Activated CD8-positive, alpha-beta T cell treated with anti-CD3 and anti-CD28 coated beads for 36 hours (primary cell): ENCODE measurements at places on chromosomes 4 and X. TPM values are rescaled to one million over a fixed set of nuclear protein-coding genes. Genes with fewer than 3 reads are reported as not detected.

GRCh38 chrX:24173115-24173847 lies 23.8 kb downstream of the ZFX start:
- no peak for DNase-seq

GRCh38 chr4:65014078-65014477 lies 604.8 kb upstream of the TECRL start:
- no peak for DNase-seq

GRCh38 chr4:93031431-93032098 lies 727.8 kb downstream of the GRID2 start:
- DNase-seq, result no peak

DNA sequence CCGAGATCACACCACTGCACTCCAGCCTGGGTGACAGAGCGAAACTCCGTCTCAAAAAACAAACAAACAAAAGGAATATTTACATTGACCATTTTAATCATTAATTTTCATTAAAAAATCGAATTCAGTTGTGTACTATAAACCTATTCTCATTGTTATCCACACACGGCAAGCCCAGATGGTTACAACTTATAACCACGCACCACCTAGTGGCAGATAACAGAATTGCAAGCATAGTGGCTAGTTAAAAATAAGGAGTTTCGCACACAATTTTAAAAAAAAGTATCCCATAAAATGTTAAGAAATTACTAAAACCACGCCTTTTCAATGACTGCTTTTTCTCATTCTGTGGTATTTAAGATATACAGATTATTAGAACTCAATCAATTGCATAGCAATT lies 25.4 kb downstream of the MBNL3 start:
- DNase-seq, result peak; percentile 48

DNA sequence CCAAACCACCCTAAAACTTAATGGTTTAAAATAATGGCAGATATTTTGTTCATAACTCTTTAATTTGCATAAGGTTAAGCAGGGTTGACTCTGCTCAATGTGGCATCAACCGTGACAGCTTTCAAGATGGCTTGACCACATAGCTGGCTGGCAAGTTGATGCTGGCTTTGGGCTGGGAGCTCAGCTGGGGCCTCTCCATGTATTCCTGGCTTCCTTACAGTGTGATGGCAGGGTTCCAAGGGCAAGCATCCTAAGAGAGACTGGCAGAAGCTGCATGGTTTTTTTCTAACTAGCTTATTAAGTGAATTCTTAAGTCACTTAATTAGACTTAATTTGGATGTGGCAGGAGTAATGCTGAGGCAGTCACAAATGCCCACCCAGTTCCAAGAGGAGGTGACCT lies 4.5 kb downstream of the RP2 start:
- DNase-seq, result no peak

DNA sequence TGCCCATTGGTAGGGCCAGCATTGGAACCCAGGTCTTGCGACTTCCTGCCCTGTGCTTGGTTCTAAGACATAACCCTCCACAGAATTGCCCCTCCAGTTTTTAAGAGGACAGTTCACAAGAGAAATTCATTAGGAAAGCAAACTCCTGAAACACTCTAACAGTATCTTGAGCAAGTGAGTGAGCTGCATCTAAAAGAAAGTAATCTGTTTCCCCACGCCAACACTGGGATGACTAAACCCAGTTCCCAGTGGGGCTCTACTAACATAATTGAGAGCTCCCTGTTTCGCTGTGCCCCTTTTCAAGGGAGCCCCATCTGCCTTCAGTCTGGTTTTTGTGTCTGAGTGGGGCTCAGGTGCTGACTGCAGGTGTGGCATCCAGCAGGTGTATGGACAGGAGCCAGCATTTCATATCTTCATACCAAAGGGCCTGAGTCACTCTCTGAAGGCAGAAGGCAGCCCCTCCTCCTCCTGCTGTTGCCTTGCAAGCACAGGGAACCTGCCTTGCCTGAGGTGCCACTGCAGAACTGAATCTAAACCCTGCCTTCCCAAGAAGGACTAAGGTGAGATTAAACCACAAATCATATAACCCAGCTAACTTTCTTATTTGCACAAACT lies 8.0 kb downstream of the AMOT start:
- DNase-seq, result no peak

- peak; percentile 50 for DNase-seq
These were observed 2.7 kb upstream of the XKRX start for GRCh38 chrX:100931218-100931924.

DNA sequence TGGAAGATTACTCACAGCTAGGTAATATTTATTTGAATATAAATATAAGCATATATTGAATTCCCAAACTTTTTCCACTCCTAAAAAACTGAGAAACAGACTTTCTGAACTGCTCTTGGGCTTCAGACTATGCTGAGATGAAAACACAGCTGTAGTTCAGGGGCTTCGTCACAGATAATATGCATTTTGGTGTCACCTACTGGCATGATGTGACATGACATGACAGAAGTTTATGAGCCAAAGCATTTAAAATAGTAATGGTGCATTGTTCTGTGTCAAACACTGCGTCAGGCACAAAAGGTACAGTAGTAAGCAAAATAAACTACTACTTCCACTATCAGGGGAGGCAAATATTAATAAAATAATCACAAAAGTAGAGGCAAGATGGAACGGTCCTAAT lies 171.3 kb downstream of the BTC start:
- DNase-seq, result peak; percentile 33

The GYPA gene
- total RNA-seq, result not detected

The MID1 gene
- total RNA-seq, result 0.61 TPM

The UGT2B11 gene
- total RNA-seq, result not detected

The GLUD2 gene
- 0.81 TPM for total RNA-seq

The SMPX gene
- not detected for total RNA-seq

The UBA6 gene
- 81.2 TPM for total RNA-seq

The INTS6L gene
- total RNA-seq, result 21.0 TPM
